Tongue (tissue), 3 donors: ENCODE measurements at places on chromosomes 1 and 21. TPM values are rescaled to one million over a fixed set of nuclear protein-coding genes. Genes with fewer than 3 reads are reported as not detected.

Gene SPRR2D
- not detected for total RNA-seq

GRCh38 chr1:183267646-183268431 lies 81.8 kb downstream of the LAMC2 start:
- DNase-seq: no peak

Gene OR6Y1
- not detected for total RNA-seq

- no peak for DNase-seq
These were observed 148.5 kb downstream of the DHRS3 start for GRCh38 chr1:12469493-12469892.
